ENCODE measurements at places on chromosomes 6 and 20.

DNA sequence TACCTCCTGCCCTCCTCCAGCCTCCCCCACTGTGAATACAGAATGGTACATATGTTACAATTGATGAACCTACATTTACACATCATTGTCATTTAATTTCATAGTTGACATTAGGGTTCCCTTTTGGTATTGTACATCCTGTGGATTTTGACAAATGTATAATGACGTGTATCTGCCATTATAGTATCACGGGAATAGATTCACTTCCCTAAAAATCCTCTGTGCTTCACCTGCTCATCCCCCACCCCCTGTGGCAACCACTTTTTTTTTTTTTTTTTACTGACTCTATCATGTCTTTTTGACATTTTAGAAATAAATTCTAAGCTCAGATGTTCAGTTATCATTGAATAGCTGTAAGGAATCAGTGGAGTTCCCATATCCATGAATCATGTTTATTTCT is 30.4 kb downstream of the HECA start:
- DNase-seq = no peak

GRCh38 chr20:34452281-34452982 is 63.8 kb upstream of the DYNLRB1 start:
- DNase-seq = no peak

DNA sequence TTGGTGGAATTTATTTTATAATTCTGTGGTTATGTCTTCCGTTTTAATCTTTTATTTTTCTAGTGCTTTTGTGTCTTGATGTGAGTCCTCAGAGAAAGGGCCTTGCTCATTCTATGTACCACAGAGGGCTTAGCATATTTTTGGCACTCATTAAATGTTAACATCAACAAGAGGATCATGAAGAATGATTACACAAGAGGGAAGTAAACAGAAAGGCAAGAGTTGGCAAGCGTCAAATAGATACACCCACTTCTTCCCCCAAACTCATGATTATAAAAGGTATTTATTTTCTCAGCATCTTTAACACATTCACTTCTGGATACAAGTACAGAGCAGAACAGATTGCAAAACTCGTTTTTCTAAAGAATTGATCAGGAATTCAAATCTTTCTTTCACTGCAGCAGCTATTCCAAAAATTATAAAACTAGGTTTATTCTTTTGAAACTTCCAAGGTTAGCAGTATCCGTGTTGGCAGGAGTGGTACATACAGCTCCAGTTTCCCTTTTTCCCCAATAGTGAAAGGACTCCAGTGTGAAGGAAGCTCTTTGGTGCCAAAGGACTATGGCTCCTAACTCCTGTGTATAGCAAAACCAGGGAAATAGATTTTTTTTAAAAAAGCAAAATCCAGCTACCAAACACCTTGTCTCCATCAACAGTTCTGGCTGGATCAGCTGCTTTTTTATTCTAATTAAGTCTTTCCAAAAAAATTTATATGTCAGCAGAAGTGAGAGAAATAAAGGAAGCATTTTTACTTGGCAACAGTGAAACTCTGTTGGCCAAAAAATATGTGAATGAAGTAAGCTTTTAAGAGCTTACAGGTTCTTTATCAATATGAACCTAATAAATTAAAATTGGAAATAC is 221.9 kb downstream of the ADGRG6 start:
- DNase-seq = no peak

- no peak for DNase-seq
Observed at GRCh38 chr6:162222521-162222920, 505.0 kb downstream of the PRKN start.

DNA sequence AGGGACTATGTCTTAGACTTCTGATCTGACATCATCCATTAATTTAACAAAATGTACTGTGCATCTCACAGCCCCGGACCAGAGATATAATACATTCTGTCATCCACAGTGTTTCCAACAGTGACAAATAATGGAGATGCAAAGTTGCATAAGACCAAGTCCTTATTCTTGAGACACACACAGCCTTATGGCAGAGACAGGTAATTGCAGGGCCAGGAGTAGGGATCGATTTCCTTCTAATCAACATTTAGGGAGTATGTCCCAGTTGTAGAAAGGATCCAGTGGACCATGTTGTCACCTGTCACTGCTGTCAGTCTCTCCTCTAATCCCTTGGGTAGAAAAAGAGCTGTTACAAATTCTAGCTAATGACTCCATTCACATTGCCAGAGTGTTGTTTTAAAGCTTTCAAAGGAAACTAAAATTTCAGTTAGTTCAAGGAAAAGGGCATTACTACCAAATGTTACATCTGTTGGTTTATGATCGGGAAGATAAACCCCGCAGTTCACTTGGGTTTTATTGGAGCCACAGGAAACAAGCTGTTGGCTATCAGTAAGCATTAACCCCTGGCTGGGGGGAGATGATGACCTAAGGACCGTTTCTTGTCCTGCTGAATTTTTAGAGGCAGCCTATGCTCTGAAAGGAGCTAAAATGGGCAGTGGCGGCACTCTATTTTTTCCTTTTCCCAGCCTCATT is 111.4 kb upstream of the ATXN1 start:
- DNase-seq = no peak

DNA sequence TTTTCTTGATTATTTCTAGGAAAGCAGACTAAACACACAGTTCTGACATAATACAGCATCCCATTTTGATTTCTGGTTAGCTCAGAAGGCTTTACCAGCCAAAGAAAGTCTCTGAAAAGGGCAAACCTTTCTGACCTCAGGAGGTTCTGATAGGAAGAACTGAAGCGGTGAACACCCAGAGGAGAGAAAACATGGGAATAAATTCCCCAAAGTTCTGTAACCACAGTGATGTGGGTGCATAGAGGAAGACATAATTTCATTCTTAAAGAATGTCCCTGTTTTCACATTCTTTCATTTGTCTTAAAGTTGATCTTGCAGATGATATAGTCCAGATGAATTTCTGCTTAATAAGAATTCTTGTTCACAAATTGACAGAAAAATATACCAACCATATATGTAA is 60.3 kb downstream of the RSPO3 start:
- no peak for DNase-seq

All from spinal cord (tissue), 10 donors.